ENCODE measurements at places on chromosomes 16 and 17.
A peak's percentile ranks its signal among the peaks of the same experiment; 100 is the strongest.

- DNase-seq: peak; percentile 1
Observed at GRCh38 chr16:49158029-49158642, 123.5 kb downstream of the CBLN1 start.

DNA sequence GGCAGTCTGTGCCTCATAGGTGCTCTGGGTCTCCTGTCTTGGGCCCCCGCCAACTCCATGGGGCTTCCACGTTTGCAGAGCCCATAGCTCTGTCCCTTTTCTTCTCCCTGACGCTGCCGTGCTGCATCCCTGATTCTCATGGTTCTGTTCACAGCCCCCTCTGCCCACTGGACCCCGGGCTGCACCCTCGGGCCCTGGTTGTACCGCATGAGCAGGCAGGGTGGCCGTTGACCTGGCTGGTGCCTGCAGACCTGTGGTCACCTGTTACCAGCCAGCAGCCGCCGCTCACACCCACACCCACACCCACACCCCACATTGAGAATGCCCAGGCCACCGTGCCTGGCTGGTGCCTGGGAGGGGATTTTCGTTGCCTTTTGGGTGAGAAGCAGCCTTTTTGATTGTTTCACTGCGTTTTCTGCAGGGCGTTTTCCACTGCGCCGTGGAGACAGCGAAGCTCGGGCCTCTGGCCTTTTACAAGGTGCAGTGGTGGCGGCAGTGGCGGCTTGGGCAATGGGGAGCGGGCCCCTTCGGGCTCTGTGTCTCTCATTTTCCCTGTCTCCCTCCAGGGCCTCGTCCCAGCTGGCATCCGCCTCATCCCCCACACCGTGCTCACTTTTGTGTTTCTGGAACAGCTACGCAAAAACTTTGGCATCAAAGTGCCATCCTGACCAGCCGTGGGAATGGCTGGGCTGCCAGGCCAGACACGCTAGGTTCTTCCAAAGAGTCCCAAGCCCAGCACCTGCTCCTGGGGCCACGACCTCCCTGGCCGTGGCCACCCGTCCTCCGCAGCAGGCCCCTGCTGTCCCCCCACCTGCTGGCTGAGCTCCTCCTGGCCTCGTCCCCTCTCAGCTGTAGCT lies 7.6 kb downstream of the SLC25A10 start:
- DNase-seq: no peak

DNA sequence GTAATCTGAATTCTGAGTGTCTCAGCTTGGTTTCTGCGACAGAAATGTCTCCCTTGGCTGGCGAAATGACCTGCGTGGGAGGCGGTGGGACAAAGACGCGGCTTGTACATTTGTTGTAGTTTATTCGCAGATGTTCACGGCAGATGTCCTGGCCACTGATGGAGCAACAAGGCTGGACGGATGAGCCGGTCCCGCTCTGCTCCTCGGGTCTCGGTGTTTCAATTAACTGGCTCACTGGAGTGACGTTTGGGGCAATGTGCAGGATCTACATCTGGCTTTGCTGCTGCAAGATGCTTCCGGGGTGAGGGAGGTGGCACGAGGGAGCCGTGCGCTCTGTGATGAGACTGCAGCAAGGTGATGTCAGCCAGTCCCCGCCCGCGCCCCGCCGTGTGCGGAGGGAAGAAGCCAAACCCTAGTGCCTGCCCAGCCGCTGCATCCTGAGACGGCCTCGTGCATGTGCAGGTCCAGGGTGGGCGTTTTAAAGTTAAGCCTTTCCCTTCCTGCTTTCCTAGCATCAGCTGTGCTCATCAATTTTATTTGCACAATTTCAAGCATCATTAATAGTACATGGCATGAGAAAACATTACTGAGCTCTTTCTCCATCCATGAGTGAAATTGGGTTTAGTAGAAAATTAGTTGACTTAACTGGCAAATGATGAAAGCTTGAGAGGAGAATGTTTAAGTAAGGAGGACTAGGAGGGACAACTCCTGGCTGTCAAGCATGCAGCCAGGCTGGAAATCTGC lies 44.4 kb downstream of the MGAT5B start:
- no peak for DNase-seq

DNA sequence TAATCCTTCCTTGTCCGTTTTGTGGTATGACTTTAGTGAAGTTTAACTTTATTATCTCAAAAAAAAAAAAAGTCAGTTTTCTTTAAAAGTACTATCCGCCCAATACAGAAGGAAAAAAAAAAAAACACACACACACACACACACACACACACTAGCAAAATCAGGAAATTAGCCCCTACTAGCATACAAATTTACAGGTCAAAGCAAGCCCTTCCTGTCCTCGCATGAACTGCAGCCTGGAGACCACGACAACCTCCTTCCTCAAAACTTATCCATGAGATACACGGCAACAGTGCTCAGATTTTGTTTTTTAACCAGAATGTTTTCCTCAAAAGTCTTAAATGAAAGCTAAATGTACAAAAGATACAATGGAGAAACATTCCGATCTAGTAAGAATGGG lies 16.2 kb downstream of the NCOR1 start:
- DNase-seq: no peak

DNA sequence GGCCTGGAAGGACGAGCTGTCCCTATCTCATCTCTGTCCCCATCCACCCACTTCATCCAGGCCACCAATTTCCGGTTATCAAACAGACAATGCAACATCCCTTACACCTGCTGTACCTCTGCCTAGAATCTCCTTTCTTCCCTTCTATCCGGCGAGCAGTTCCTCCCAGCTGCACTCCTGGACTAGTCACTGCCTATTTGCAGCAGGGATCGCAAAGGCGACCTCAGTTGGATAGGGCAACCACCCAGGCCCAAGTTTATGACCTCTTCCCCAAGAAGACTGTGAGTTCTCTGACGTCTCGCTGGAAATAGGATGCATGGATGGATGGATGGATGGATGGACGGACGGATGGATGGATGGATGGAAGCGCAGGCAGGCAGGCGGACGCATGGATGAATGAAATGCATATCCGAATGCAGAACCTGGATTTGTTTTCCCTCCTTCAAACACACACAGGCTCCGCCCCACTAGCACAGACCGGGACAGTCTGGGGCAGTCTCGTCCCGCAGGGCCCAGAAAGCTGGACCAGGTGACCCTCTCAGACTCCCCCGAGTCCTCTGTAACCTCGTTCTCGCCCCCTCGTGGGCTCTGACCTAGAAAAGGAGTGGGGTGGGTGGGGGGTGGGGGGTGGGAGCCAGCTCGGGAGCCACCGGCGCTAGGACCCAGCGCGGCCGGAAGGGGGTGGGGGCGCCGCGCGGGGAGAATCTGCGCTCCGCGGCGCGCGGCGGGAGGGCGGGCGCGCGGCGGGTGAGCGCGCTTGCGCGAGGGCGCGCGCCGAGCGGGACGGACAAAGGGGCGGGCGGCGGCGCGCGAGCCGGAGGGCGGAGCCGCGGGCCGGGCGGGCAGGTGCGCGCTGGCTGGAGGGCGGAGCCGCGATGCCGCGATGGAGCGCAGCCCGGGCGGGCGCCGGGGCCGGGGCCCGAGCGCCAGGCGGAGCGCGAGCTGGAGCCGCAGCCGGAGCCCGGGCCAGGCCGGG lies at the start of gene SBK1:
Gene SBK1, plus strand, starts transcription at position 875 of the 976 bp plus-strand sequence. CDS start 24,867 bp downstream, outside the sequence.
- DNase-seq: peak; percentile 80

DNA sequence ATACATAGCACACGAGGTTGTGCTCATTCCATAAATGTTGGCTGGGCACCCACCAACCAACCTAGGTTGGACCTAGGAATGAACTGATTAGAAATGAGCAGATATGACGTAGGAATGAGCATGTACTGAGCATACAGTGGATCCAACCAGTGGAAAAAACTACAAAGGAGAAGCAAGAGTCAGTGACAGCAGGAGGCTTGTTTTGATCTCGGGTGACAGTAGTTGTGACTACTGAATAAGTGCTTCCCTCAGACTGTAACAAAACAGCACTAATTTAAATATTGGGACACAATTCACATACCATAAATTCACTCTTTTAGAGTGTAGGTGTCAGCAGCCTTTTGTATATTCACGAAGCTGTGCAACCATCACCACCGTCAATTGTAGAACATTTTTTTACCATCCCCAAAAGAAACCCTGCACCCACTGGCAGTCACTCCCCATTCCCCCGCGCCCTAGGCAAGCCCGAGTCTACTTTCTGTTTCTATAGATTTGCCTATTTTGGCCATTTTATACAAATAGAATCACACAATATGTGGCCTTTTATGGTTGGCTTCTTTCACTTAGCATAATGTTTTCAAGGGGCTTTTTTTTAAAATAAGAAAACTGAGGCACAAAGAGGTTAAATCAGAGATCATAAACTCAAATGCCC lies 7.0 kb downstream of the VAC14 start:
- DNase-seq: no peak

DNA sequence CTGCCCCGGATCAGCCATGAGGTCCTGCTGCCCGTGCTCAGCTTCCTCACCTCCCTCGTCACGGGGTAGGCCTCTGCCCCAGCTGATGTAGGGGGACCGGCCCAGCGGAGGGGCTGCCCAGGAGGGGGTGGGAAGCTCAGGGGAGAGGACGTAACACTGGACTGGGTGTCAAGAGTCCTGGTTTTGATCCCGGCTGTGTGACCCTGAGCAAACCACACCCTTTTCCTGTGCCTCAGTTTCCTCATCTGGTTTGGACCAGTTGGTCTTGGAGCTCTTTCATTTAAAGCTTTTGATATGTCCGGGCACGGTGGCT lies 6.6 kb downstream of the WDR81 start:
- DNase-seq: no peak

- DNase-seq: no peak
Observed at GRCh38 chr16:54444851-54445458, 158.4 kb upstream of the IRX3 start.

GRCh38 chr17:3894911-3895343 lies 2.1 kb upstream of the CAMKK1 start:
- DNase-seq: no peak

DNA sequence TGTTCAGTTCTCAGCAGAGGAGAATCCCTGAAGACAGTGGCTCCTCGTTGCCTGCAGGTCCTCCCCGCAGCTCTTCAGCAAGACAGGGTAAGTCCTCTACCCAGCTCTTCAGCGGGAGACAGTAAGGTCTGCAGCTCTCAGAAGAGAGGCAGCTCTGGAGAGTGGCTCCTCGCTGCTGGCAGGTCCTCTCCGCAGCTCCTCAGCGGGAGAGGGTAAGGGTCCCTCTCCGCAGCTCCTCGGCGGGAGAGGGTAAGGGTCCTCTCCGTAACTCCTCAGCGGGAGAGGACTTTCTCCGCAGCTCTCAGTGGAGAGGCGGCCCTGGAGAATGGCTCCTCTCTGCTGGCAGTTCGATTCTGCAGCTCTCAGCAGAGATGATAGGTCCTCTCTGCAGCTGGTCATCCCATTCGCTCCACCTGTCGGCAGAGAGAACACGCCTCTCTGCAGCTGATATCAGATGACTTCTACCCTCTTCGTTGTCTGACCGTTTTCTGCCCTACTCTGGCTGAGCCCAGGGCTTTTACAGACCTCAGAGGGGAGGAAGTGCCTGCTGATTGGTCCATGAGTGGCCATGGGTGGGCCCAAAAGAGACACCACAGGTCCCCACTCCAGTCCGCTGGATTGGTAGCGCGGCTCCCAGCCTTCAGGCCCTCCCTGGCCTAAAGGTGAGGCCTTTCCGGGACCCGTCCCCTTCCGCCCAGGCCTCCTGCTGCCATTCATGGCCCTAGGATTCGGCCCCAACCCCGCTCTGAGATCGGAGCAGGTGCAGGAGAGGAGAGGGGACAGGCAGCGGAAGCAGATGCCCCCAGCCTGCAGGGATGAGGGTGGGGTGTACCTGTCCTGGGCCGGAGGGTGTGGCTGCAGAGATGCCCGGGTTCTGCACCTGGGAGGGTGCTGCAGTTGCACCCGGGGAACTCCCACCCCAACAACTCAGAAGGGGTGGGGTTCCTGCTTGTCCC lies 11.9 kb upstream of the SHCBP1 start:
- DNase-seq: no peak

- DNase-seq: no peak
Observed at GRCh38 chr17:17402558-17402957, 74.2 kb upstream of the MED9 start.

GRCh38 chr17:73650140-73650539 lies 5.9 kb upstream of the SDK2 start:
- DNase-seq: no peak

DNA sequence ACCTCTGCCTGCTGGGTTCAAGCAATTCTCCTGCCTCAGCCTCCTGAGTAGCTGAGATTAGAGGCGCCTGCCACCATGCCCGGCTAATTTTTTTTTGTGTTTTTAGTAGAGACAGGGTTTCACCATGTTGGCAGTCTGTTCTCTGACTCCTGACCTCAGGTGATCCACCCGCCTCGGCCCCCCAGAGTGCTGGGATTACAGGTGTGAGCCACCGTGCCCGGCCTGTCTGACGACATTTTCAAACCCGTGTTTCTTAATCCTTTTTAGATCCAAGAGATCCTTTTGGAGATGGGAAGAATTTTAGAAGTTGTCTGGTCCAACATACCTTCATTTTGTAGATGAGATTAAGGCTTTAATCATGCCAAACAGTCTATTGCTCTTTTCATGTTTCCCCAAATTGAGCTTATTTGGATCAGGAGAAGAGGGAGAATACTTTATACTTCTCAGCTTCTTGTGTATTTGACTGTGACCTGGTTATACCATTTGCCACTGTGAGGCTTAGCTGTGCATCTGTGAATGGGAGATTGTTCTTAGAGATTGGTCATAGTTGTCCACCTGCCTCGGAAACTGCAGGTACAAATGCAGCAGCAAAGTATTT lies 25.8 kb downstream of the USP10 start:
- DNase-seq: no peak

DNA sequence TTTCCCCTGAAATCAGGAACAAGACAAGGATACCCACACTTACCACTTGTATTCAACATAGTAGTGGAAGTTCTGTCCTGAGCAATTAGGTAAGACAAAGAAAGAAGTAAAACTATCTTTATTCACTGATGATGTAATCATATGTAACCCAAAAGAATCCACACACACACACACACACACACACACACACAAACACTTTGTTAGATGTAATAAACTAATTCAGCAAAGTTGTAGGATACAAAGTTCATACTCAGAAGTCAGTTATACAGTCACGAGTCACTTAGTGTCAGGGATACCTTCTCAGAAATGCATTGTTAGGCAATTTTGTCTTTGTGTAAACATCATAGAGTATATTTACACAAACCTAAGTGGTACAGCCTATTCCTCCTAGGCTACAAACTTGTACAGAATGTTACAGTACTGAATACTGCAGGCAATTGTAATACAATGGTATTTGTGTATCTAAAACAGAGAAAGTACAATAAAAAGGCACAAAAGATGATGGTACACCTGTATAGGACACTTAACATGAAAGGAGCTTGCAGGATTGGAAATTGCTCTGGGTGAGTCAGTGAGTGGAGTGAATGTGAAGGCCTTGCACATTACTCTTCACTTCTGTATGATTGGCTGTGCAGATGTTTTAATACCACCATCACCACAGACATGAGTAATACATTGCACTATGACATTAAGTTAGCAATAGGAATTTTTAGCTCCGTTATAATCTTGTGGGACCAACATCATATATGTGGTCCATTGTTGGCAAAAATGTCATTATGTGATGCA lies 370.1 kb downstream of the ZFHX3 start:
- no peak for DNase-seq
